ENCODE measurements at places on chromosomes 6 and 20. TPM values are rescaled to one million over a fixed set of nuclear protein-coding genes. Genes with fewer than 3 reads are reported as not detected.
A peak's percentile ranks its signal among the peaks of the same experiment; 100 is the strongest.

GRM4 gene
- total RNA-seq: not detected

ARMH2 gene
- total RNA-seq: not detected

WFDC12 gene
- total RNA-seq: 5.1 TPM

SIRPD gene
- not detected for total RNA-seq

AMD1 gene
- total RNA-seq: 80.8 TPM

KIF6 gene
- 0.24 TPM for total RNA-seq

MRPS10 gene
- total RNA-seq: 48.1 TPM

- ATAC-seq: no peak
Measured at GRCh38 chr20:60837173-60837770, 414.8 kb upstream of the CDH4 start.

DNA sequence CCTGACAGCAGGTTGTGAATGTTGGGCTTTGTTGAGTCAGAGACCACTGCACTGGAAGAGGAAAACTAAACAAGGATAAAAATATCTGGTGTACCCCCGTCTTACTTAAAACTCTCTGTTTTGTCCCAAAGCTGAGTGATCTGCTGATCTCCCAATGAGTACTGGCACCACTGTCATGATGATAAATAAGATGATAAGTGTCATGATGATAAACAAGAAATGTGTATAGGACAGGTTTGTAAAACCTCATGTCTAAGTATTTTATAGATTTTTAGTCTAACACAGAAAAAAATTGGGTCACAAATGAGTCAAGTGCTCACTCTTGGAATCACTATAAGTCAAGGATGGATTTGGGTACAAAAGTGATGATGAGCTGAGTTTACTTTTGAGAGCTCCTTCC lies 8.5 kb upstream of the SIM1 start:
- no peak for ATAC-seq

DNA sequence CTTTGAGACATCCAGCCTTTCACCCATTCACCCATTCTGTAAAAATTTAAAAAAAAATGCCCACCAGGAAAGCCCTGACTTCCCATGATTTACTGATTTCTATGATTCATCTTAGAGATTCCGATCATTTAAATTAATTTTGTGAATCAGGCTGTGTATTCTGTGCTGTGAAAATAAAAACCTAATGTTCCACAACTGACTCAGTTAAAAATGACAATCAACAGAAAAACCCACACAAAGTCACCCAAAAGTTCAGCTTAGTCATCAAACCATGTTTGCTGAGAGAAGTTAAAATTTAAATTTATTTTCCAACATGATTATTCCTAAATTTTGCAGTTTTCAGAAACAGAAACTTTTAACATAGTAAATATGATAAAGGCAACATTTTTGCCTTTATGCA lies 509.9 kb downstream of the TENT5A start:
- no peak for ATAC-seq

- ATAC-seq: no peak
Measured at GRCh38 chr6:122651604-122652003, 41.4 kb downstream of the PKIB start.

DNA sequence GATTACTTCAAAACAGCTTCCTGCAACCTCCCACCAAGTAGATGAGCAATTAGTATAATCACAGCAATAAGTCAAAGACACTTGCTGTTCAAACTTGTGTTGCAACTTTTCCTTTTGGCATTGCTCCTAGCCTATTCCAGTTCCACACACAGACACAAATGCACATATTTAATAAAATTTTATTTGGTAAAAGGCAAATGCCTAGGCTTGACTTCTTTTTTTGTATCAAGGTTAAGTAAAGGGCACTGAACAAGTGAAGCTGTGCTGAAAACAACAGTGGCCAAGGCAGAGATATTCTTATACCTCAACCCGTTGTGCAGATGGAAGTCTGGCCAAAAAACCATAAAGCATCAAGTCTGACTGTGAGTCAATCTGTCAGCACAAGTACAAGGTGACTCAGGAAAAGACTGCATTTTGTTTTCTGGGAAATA lies 708.4 kb upstream of the CITED2 start:
- peak; percentile 59 for ATAC-seq

- no peak for ATAC-seq
Measured at GRCh38 chr20:38714308-38714707, 10.0 kb upstream of the SLC32A1 start.

- ATAC-seq: no peak
Measured at GRCh38 chr20:21971436-21971835, 266.0 kb downstream of the PAX1 start.

DNA sequence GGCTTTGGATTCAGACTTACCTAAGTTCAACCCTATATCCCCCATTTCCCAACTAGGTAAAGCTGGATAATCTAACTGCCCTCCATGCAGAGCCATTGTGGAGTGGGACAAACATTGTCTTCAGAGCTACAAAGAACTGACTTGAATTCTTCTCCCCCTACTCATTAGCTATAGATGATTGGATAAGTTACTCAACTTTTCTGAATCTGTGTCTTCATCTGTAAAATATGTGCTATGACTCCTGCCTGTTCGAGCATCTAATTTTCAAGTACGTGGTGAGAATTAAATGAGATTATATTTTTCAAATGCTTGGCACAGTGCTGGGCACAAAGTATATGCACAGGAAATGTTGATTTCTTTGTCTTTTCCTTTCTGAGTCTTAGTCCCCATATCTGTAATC lies 240.3 kb upstream of the TCF21 start:
- no peak for ATAC-seq

DNA sequence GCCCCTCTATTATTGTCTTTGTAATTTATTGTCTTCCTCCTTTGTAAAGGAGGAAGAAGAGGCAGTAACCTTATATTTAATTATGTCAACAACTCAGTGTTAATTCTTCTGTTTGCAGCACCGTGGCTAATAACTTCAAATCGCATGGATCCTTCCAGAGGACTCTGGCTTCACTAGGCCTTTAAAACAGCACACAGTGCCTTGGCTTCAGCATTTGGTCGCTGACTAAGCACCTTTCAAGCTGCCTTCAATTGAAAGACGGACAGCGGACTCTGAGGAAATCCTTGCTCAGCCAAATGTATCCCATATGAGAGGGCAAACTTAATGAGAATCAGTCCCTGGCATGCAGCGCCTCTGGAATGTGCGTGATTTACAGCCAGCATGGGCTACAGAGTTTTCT lies 64.2 kb downstream of the SGK1 start:
- ATAC-seq: no peak

Measured in esophagus mucosa (tissue), 1 donor.